ENCODE measurements at places on chromosomes 1 and 21. TPM values are rescaled to one million over a fixed set of nuclear protein-coding genes. Genes with fewer than 3 reads are reported as not detected.

CELA3B gene
- total RNA-seq = not detected

EFCAB7 gene
- 3.0 TPM for total RNA-seq

LMOD1 gene
- not detected for total RNA-seq

CYYR1 gene
- not detected for total RNA-seq

RNF186 gene
- total RNA-seq = not detected

NFIA gene
- total RNA-seq = 9.8 TPM

GPR161 gene
- 15.0 TPM for total RNA-seq

C1orf74 gene
- total RNA-seq = 1.1 TPM

LEFTY1 gene
- total RNA-seq = 1.5 TPM

MTMR11 gene
- 7.1 TPM for total RNA-seq

CD48 gene
- total RNA-seq = not detected
